ENCODE measurements at places on chromosomes 13 and 19. TPM values are rescaled to one million over a fixed set of nuclear protein-coding genes. Genes with fewer than 3 reads are reported as not detected.

GRCh38 chr13:35479038-35479492 lies 2.6 kb upstream of the MAB21L1 start:
- DNase-seq = no peak

- no peak for DNase-seq
These were observed 9.6 kb upstream of the SLC15A1 start for GRCh38 chr13:98761986-98762616.

DNA sequence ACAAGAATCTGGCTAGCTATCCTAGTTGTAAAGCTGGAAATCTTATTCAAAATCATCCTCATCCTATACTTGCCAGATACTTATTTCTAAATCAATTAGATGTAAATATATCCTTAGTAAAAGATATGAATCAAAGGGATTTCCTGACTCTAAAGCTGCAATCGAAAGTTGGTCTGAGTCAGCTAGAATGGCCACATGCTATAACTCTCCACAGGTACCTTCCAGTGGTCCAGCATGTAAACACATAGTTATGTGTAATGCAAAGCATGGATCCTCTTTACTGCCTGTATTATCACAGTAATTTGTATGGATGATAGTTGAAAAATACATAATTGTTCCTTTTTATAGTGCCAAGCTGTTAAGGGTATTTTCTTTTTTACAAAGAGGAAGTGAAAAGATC lies 27.4 kb downstream of the SLITRK6 start:
- DNase-seq = no peak

DNA sequence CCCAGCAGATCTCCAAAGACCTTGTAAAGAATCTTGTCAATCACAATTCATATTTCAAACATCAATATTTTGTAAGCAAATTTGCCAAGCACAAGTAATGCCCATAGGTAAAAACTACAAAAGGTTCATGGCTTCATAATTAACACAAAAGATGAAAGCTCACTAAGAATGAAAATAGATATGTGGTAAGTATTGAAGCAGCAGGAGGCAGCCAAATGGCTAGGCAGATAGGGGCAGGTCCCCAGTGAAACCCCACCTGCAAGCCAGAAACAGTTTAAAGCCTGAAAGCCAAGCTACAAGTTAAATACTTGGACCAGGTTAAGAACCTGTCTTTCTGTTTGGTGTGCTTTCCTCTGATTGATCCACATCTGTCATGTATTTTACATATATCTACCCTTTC lies 942.6 kb upstream of the SPRY2 start:
- DNase-seq = no peak

- DNase-seq = peak; percentile 60
These were observed 3.9 kb downstream of the SBNO2 start for GRCh38 chr19:1169921-1170885.

DNA sequence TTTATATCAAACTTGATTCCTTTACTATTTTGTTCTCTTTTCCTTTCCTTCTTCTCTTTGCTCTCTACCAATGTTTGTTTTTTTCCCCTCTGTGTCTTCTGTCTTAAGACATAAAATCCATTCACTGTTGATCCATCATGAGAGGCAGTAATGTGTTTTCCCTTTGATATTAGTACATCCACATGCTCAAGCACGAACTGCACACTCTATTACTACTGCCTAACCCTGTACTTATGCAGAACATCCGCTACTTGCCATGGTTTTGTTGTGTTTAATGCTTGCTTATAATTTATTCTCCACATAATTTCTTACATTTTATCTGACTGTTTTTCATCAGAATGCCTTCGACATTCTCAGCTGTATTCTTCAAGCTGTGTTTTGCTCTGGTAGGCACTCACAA lies 159.0 kb upstream of the PCDH9 start:
- DNase-seq = no peak

- DNase-seq = peak; percentile 97
These were observed at the start of gene ZNF256 for GRCh38 chr19:57947419-57948134. ZNF256 (minus strand) TSS chr19:57947706; CDS start chr19:57947474, 232 bp downstream.

GRCh38 chr13:32045982-32046785 lies 14.6 kb downstream of the FRY start:
- DNase-seq = no peak

GRCh38 chr19:11949201-11949600 lies 15.6 kb upstream of the ZNF763 start:
- DNase-seq = no peak

DNA sequence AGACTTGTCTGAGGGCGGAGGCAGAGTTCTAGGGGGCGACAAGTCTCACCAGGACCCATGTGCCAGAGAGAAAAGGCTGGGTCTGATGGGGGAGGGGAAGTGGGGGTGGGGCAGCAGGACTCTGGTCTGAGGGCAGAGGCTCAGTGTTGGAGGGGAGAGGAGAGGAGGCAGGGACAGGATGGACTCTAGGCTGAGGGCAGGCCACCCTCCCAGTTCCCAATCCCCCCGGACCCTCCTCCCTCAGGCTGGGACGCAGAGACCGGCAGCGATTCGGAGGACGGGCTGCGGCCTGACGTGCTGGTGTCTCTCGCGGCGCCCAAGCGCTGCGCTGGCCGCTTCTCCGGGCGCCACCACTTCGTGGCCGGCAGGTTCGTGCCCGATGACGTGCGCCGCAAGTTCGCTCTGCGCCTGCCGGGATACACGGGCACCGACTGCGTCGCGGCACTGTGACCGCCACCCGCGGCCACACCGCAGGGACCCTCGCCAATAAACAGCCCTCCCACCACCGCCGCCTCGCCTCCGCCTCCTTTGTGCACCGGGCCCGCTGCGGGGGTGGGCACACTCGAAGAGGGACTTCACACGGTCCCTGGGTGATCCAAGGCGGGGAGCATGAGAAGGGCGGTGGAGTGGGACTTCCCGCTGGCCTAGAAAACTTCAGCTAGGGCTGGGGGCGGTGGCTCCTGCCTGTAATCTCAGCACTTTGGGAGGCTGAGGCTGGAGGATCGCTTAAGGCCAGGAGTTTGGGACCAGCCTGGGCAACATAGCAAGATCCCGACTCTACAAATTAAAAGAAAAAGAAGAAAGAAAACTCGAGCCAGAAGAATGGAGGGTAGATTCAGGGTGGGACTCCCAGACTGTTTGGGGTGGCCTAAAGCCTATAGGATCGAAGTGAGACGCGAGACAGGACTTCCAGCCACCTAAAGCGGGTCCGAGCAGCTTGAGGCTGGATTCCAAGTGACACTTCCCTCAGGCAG lies 703 bp upstream of the CILP2 start:
- DNase-seq = no peak

DNA sequence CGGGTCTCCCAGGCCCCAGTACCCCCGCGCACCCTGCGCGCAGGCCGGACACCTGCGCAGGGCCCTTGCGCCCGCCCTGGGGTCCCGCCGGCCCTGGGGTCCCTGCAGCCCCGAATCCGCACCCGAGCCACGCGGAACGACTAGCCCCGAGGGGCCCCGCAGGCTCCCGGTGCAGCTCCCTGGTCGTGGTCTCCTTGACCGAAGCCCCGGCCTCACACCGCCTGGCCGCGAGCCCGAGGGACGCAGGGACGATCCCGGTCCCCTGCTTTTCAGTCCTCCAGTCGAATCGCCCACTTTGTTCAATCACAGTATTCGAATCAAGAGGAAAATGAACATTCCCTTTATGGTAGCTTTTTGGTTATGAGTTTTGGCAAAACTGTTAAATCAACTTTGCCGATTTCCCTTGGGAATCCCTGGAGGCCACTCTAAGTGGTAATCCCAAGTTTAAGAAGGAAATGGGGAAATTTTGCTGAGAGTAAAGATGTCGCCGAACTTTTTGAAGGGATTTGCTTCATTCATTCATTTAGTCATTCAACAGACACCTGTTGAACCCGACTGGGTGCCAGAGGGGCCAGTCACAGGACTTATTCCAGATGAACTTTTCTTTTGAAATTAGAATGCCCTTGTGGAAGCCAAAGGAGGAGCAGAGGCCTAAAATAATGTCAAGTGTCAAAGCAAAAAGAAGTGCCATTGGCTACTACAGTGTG lies 75.0 kb downstream of the ZIC5 start:
- no peak for DNase-seq

GRCh38 chr19:46728208-46728607 lies 11.3 kb upstream of the PRKD2 start:
- no peak for DNase-seq

- DNase-seq = no peak
These were observed 464.1 kb downstream of the KLF5 start for GRCh38 chr13:73522937-73523336.

GRCh38 chr19:3253270-3253669 lies 28.8 kb downstream of the CELF5 start:
- DNase-seq = no peak

- no peak for DNase-seq
These were observed 6.3 kb upstream of the CRTC1 start for GRCh38 chr19:18677156-18677555.

DNA sequence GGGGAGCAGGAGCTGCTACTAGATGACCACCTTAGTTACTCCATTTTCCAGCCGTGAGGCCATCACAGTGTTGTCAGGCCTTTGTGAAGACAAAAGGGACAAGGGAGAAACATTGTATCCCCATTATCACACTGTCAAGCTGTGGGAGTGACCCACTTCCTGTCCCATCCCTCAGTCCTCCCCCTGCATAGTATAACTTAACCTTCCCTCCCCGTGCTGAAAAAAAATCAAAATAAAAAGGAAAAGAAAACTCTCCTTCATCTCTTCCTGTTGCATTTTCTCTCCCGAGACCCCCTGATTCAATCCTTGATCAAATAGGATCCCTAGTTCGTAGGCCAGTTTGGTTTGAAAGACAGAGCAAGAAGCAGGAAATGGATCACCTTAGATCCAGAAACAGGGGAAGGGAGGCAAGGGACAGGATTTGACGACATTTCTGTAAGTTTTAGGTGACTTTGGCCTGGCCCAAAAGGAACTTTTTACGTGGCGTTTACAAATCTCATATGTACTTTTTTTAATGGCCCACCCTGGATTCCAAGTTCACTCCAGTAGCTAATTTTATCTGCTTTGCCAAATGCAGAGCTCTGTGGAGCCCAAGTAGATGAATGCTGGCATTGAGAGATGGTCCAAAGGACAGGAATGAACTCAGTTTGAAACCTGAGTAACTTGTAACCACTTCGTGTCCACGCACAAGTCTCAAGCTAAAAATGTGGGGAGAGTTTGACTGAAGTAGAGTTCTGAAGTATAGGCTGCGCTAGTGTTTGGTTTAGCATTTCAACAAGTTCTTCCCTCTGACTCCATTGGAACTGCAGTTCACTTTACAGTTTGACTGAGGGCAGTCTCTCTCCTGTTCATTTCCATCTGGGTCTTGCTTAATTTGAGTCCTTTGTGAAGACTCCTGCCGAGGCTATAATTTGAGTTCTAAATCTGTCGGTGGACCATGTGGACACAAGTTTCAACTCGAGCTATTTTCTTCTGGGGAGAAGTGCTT lies 16.6 kb upstream of the GATAD2A start:
- DNase-seq = no peak

- no peak for DNase-seq
These were observed 5.8 kb upstream of the JUNB start for GRCh38 chr19:12785431-12786031.

DNA sequence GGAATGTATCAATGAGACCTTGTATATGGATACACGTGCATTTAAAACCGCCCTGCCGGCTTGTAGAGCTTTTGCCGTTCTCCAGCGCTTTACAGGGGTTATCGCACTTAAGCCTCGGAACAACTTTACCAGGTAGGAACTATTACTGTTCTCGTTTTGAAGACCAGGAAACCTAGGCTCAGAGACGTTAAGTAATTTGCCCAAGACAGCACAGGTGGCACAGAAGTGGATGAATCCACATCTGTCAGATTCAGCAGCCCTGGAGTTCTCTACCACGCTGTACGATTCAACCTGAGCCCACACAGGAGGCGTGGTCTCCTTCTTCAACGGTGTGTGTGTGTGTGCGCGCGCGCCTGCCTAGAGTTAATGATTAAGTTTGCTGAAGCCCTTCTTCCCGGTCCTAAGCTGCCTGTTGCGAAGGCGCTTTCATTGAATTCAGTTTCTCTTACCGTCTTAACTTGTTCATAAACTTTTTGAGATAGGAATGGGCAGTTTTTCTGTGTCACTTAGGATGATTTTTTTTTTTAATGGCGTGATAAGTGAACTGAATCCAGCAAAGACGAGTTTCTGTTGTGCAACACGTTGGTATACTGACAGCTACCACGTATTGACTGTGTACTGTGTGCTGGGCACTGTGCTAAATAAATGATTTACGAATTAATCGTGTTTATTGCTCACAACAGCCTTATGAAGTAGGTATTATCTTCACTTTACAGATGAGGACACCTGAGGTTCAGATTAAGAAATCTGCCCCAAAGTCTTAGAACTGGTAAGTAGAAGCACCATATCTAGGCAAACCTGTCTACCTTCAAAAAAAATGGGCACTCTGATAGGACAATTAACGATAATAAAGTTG lies 67.4 kb downstream of the KCNRG start:
- DNase-seq = peak; percentile 14

DNA sequence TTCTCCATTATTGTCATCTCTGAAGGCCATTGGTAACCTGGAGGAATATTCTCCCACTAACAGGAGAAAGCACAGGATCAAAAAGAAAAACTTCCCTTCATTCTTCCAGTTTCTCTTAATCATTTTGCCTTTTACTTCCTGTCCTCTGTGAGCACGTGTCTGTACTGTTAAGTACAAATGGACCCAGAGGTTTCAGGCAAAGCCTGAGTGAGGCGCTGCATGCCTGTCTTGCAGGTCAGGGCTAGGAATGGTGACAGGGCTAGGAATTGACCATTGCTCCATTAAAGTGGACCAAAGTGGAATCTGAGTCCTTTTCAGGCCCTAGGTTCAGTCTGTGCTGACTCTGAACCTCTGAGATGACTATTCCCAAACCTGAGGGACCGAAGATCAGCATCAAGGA lies 326.7 kb downstream of the SHISA2 start:
- no peak for DNase-seq

DNA sequence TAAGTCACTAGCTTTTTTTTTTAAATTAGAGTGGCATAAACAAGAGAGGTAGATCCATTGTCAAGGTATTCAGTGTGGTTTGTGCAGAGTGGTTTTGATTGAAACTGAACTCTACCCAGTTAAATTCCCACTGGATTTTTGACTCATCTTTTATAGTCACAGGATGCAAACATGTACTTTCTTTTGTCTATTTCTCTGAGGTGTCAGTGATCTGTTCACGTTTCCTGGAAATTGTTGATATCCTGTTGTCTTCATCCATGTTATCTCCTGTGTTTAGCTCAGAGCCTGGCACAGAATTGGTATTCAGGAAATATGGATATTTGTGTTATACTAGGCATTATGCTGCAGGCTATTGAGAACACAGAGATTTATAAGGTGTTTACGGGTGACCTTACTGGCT lies 119.7 kb downstream of the PCCA start:
- DNase-seq = no peak

GRCh38 chr13:95204231-95204765 lies 97.0 kb downstream of the ABCC4 start:
- no peak for DNase-seq

- no peak for DNase-seq
These were observed 256.0 kb downstream of the UQCRFS1 start for GRCh38 chr19:28956961-28957360.

- no peak for DNase-seq
These were observed 154.1 kb downstream of the OLFM4 start for GRCh38 chr13:53182724-53183123.

GRCh38 chr19:34178274-34178610 lies 5.9 kb downstream of the LSM14A start:
- no peak for DNase-seq

GRCh38 chr13:31385540-31385939 lies 185.8 kb downstream of the B3GLCT start:
- DNase-seq = no peak

- peak; percentile 68 for DNase-seq
These were observed 7.7 kb upstream of the TMEM161A start for GRCh38 chr19:19145684-19146608.

CYP4F12 gene
- 0.45 TPM for total RNA-seq

ZNF132 gene
- total RNA-seq = 16.2 TPM

LYL1 gene
- total RNA-seq = 3.1 TPM

SLC10A2 gene
- total RNA-seq = not detected

APC2 gene
- 137 TPM for total RNA-seq

TPP2 gene
- 52.0 TPM for total RNA-seq

Data from cerebellum (tissue), 4 donors.